ENCODE measurements at places on chromosomes 7 and 10.

GRCh38 chr10:131047501-131047900, 264.0 kb downstream of the TCERG1L start:
- no peak for DNase-seq
- H3K27ac ChIP-seq = no peak overlapping the region
- no peak overlapping the region for H3K4me3 ChIP-seq
- no peaks in the 10 kb centered on the region for H3K36me3 ChIP-seq
- H3K4me1 ChIP-seq = no peaks in the 10 kb centered on the region

GRCh38 chr10:79929409-79929904, 19.4 kb downstream of the SFTPD start:
- no peaks in the 10 kb centered on the region for H3K36me3 ChIP-seq
- H3K27ac ChIP-seq = no peak overlapping the region
- no peak overlapping the region for H3K4me3 ChIP-seq
- peak; percentile 80 for DNase-seq
- peaks cover 6% of the 10 kb centered on the region for H3K4me1 ChIP-seq
- H3K27me3 ChIP-seq = peaks cover 18% of the 10 kb centered on the region

DNA sequence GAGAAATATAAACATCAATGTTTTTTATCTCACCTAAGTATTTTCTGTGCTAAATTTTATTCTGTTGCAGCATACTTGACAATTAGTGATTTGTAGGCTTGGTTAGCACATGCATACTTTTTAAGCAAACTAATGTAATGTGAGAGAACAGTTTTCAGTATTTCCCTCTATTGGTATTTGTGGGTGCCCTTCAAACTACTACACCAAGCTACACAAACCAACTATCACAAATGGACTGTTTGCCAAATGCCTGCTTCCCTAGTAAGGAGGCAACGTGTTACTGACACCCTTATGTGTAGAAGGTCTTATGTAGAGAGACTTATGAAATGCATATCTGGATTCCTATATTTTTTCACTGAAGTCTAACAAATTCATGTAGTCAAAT, 98.4 kb upstream of the FZD1 start:
- no peaks in the 10 kb centered on the region for H3K27me3 ChIP-seq
- no peak for DNase-seq
- no peak overlapping the region for H3K27ac ChIP-seq
- H3K4me1 ChIP-seq = peaks cover 10% of the 10 kb centered on the region
- H3K36me3 ChIP-seq = no peaks in the 10 kb centered on the region

- peaks cover 17% of the 10 kb centered on the region for H3K4me1 ChIP-seq
- no peak for DNase-seq
- peak overlapping the region; percentile 41 for H3K27ac ChIP-seq
- H3K27me3 ChIP-seq = no peaks in the 10 kb centered on the region
- H3K4me3 ChIP-seq = no peak overlapping the region
These were observed 28.4 kb downstream of the DNAJC9 start for GRCh38 chr10:73218431-73219191.

GRCh38 chr10:129866894-129867293, 97.2 kb downstream of the EBF3 start:
- no peak overlapping the region for H3K27ac ChIP-seq
- no peak overlapping the region for H3K4me3 ChIP-seq
- no peaks in the 10 kb centered on the region for H3K36me3 ChIP-seq
- no peaks in the 10 kb centered on the region for H3K4me1 ChIP-seq
